Germinal center (tissue), 1 donor: ENCODE measurements at places on chromosomes 7 and 10.

DNA sequence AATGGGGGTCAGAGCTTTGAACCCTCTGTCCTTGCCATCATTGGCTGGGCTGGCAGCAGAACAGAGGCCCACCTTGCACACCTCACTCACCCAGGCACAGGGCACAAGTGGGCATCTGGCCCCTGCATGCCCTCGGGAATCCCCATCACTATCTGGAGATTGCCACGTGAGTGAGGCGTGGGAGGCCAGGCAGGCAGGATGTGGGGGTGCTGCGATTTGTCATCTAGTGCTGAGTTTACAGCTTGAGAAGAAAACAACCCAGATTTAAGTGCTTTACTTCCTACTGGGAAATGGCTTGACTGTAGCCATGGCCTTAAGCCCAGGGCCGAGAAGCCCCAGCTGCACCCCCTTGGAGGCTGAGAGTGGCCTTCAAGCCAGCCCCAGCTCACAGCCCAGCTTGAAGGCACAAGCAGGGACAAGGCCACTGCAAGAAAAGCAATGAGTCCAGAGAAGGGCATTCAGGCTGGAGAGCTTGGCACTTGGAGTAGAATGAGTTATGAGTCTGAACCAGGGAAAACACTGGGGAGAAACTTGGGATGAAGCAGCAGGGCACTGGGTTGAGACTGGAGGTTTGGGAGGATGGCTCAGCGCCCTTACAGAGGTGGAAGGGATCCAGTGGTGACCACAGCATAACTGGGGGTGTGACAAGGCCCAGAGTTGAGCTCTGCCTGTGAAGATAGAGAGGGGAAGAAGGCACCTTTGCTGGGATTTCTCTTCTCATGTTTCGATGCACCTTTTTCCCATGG, 123.0 kb downstream of the CXCL12 start:
- no peak for DNase-seq

GRCh38 chr10:58143944-58144343, 123.8 kb downstream of the IPMK start:
- no peak for DNase-seq

GRCh38 chr10:1393481-1393880, 337.3 kb downstream of the WDR37 start:
- no peak for DNase-seq

GRCh38 chr7:142385491-142386340, 127.9 kb upstream of the PRSS58 start:
- peak; percentile 24 for DNase-seq

- DNase-seq = peak; percentile 27
These were observed 348.5 kb downstream of the GRID1 start for GRCh38 chr10:86017841-86018734.
